Myocyte (in vitro differentiated cells): ENCODE measurements at places on chromosomes 6 and 20. TPM values are rescaled to one million over a fixed set of nuclear protein-coding genes. Genes with fewer than 3 reads are reported as not detected.

GRCh38 chr6:16361861-16362260 is 123.5 kb downstream of the GMPR start:
- no peak for DNase-seq

PHACTR3 gene
- total RNA-seq, result not detected in 2 replicates

DNA sequence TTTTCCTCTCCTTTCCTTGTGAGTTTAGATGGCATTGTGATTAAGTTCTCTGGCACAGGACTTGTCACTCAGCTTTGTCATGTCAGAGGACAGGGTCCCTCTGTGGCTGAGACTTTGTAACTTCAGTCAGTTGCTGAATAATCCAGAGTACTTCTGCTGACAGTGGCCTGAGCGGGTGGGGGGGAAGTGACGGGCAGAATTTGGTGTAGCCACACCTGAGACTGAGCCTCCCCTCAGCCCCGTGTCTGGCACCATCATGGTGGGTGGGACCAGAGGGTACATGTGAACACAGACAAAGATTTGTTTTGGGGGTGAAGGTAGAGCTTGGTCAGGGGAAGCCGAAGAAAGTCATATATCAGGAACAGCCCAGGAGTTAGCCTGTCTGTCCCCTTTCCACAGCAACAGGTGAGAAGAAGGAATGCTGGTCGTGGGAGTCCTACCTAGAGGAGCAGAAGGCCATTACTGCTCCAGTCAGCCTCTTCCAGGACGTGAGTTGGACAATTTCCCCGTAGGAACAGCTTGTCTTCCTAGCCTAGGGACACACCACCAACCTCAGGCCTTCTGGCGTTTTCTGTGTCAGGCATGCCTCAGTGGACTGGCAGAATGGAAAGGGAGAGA is 20.9 kb downstream of the L3MBTL1 start:
- no peak for DNase-seq

CRIP3 gene
- total RNA-seq, result 0.78 TPM in 1 of 2 replicates, not detected in the other

GRCh38 chr20:62979876-62980373 is 26.8 kb downstream of the BHLHE23 start:
- DNase-seq, result no peak

RAMACL gene
- 0.43 TPM in 1 of 2 replicates, not detected in the other for total RNA-seq

TREM1 gene
- not detected in 2 replicates for total RNA-seq

SLC35D3 gene
- not detected in 2 replicates for total RNA-seq

DNA sequence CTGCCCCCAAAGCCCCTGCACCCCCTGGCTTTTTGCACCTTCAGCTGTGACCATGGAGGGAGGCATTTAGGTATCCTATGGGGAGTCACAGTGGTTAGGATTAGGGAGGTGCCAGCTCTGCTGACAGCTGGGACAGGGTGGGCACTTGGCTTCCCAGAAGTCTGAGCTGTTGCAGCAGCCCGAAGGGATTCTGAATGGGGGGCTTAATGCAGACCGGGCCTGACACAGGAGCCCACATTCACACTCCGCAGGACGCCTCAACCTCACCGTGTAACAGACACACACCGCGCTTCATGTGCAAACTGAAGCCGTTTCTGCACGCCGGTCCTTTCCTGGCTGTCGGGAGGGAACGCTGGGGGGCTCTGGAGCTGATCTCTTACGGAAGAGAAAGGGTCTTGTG is 1.9 kb downstream of the EBF4 start:
- no peak for DNase-seq

GRCh38 chr6:26304797-26305640 is 60.0 kb upstream of the BTN3A2 start:
- peak; percentile 32 for DNase-seq

- no peak for DNase-seq
These were observed 42.5 kb downstream of the PIGU start for GRCh38 chr20:34634392-34634791.

RPN2 gene
- 217 and 252 TPM in 2 replicates for total RNA-seq
